ENCODE measurements at places on chromosomes 12 and 14.
A peak's percentile ranks its signal among the peaks of the same experiment; 100 is the strongest.

DNA sequence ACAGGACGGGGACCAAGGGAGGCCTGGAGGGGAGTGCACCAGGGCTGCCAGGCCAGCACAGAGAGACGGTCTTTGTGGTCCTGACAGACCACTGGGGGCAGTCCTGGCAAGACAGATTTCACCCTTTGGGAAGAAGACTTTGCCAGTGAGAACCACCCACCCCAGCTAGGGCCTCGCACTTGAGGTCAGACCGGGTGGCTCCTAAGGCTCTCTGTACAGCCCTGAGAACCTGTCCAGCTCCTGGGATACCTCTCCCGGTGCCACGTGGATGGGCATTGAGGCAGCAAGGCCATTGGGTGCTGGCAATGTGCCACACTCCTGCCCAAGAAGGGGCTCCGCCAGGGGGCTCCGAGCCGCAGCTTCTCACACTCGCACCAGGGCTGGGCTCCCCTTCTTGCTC lies 42.4 kb downstream of the DEGS2 start:
- DNase-seq: no peak

GRCh38 chr12:13257356-13257875 lies 60.9 kb downstream of the EMP1 start:
- no peak for DNase-seq

DNA sequence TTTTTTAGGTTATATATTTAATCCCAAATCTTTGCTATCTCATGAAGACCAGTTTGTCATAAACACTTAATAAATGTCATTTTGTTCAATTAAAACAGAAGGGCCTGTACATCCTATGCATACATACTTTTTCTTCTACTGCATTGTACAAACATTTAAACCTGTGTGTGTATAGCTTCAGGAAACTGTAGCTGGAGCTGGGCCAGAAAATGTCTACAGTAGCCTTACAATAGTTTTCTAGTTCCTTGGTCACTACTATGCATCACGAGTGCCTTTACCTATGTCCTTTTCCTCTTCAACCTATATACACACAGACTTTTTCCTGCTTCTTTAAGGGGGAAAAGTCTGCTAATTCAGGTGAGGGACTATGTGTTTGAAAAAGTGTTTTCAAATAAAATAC lies 302.8 kb downstream of the PAWR start:
- no peak for DNase-seq

- no peak for DNase-seq
These were observed 254.3 kb downstream of the MSRB3 start for GRCh38 chr12:65532764-65533163.

DNA sequence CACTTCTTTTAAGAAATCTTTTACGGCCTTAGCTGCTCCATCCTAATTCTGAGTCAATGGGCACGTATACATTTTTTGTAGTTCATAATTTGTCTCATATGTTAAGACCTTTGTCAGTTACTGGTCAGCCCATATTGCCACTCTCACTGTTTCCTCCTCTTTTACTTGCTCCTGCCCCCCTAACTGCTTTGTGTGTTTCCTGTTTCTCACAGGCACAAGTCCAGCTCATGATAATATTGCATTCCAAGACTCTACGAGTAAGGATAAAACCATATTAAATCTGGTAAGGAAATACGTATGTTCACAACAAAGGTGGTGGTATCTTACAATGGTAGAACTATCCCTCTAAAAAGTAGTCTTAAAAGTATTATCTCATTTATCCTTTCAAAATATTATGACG lies 111.7 kb downstream of the DNAI7 start:
- DNase-seq: no peak

DNA sequence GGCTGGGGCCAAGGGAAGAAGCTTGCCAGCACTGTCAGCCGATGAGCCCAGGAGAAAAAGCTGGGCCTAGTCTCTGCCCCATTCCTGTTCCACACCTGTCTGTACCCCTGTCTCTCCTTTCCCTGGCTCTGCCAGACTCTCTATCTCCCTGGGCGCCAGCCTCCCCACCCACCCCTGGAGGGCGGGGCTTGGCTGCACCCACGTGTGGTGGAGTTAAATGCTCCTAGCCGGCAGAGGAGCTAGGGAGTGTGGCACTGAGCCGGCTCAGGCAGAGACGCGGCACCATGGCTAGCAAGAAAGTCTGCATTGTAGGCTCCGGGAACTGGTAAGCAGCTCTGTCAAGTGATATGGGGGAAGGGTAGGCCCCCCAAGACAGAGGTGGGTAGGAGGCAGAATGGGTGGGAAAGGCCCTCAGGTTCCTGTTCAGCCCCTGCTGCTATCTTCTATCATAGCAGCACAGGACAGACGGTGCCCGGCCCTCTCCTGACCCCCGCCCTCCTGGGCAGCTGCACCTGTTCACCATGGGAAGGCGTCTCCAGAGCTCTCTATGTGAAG lies at the start of gene GPD1:
Gene GPD1, plus strand, starts transcription at position 242 of the 555 bp plus-strand sequence. Its CDS starts 43 bp downstream, at position 285.
- DNase-seq: peak; percentile 54

GRCh38 chr12:4992871-4993270 lies 50.8 kb upstream of the KCNA5 start:
- no peak for DNase-seq

DNA sequence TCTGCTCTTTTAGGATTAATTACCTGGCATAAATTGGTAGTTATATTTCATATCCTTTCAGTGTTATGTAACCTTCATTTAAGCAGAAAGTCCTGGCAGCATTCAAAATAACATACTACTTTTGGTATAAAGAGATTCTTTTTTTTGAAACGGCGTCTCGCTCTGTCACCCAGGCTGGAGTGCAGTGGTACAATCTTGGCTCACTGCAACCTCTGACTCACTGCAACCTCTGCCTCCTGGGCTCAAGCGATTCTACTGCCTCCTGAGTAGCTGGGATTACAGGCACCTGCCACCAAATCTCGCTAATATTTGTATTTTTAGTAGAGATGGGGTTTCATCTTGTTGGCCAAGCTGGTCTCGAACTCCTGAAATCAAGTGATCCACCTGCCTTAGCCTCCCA lies 9.2 kb downstream of the KTN1 start:
- DNase-seq: no peak

DNA sequence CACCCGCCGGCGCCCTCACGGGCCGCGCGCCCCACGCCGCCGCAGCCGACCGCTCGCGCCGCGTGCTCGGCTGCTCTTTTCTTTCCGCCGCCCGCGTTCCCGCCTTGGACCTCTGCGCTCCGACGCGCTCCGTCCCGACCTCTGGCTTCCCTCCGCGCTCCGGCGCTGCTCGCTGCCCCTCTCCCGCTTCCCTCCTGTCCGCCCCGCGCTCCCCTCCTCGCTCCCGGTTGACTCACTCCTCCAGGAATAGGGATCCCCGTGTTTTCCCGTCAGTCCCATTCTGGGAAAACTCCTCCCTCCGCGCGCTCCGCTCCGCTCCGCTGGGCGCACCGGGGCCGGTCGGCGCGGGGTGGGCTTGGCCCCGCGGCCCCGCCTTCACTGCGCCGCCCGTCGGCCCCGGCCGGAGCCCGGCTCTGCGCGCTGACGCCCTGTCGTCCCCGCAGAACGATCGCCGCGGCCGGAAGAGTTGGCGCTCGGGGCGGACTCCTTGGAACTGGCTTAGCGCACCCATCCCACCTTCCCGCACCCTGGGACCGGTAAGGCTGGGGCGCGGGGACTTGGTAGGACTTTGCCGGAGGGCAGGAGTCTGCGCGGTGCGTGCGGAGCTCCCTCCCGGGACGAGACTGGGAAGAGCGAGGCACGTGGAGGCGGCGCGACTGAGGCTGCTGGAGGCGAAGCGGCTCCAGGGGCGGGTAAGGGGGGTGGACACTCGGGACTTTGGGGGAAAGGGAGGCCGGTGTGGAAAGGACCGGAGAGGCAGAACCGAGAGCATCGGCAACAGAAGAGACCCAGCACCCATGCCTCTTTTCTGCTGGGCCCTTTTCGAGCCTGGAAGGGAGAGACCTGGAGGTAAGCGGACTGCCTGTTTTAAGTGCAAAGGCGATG lies 550 bp downstream of the TEAD4 start:
- peak; percentile 25 for DNase-seq

GRCh38 chr12:46089414-46090162 lies 99.2 kb upstream of the SCAF11 start:
- peak; percentile 75 for DNase-seq

Measured in bronchial epithelial cell (primary cell).